ENCODE measurements at places on chromosomes 3 and 15.

- H3K4me3 ChIP-seq = peak overlapping the region; percentile 85
- peaks cover 20% of the 10 kb centered on the region for H3K36me3 ChIP-seq
- H3K4me1 ChIP-seq = peaks cover 18% of the 10 kb centered on the region
- peak overlapping the region; percentile 93 for H3K27ac ChIP-seq
- H3K27me3 ChIP-seq = no peaks in the 10 kb centered on the region
- DNase-seq = peak; percentile 47
Measured at GRCh38 chr3:107524326-107524840, 1.6 kb downstream of the BBX start.

DNA sequence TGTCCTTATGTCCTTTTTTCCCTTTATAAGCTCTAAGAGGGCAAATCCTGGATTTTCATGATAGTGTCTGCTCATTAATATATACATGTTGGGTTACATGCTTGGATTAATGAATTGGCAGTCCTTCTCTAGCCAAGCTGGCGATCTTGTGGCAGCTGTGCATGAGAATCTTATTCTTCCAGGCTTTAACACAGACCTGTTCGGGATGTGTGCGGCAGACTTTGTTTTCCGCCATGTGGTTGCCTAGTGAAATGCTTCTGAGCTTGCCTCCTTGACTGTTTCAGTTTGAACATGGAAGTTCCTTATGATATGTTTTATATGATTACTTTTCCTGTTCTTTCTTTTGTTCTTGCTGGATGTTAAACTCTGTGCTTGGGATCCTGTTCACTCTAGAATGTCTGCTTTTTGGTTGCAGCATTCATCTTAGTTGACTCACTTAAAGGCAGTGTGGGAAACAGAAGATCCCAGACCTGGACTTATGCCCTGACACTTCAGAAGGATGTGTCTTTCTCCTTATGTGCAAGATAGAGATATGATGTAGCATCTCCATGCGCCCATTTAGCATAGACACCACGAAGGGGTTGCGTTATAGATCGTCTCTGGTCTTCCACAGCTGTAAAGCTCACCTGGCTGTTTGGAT, 7.2 kb downstream of the CHCHD6 start:
- H3K27me3 ChIP-seq = no peaks in the 10 kb centered on the region
- H3K36me3 ChIP-seq = no peaks in the 10 kb centered on the region
- no peak overlapping the region for H3K27ac ChIP-seq
- H3K4me1 ChIP-seq = no peaks in the 10 kb centered on the region
- H3K4me3 ChIP-seq = no peak overlapping the region

GRCh38 chr15:48059791-48060190, 61.0 kb upstream of the SLC24A5 start:
- no peaks in the 10 kb centered on the region for H3K36me3 ChIP-seq
- no peak for DNase-seq
- no peaks in the 10 kb centered on the region for H3K27me3 ChIP-seq
- no peaks in the 10 kb centered on the region for H3K4me1 ChIP-seq
- H3K4me3 ChIP-seq = no peak overlapping the region

DNA sequence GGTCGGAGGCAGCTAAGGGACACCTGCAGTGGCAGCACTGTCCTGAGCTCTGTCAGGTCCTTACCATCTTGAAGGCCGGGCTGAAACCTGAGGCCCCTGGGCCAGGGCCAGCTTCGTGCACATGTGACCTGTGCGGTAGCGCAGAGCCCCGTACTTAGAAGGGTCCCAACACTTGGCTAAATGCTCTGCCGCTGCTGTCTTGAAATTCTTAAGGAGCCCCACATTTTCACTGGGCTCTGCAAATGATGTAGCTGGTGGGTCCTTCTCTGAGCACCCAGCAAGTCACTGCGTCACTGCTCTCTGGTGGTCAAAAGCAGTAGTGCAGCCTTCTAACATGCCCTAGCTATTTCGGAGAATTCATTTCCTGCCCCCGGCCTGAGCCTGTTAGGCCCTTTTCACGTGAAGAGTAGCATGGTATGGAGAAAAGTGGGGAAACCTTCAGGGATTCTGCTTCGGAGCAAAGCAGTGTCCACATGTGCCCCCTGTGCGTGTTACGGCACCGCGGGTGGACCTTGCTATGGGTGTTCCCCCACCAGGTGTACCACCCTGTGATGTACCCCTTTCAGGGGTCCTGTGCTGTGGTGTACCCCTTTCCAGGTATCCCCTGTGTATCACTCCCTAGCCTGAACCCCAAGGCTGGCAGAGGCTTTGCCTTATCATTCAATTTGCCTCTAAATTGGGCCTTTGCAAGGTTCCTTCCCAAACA, 79.7 kb downstream of the TMEM266 start:
- H3K4me1 ChIP-seq = no peaks in the 10 kb centered on the region
- H3K4me3 ChIP-seq = no peak overlapping the region
- H3K36me3 ChIP-seq = no peaks in the 10 kb centered on the region

GRCh38 chr3:50124800-50125178, 30.3 kb upstream of the SEMA3F start:
- no peak overlapping the region for H3K27ac ChIP-seq
- peaks cover 29% of the 10 kb centered on the region for H3K36me3 ChIP-seq
- DNase-seq = no peak
- peaks cover 15% of the 10 kb centered on the region for H3K4me1 ChIP-seq
- H3K4me3 ChIP-seq = no peak overlapping the region

DNA sequence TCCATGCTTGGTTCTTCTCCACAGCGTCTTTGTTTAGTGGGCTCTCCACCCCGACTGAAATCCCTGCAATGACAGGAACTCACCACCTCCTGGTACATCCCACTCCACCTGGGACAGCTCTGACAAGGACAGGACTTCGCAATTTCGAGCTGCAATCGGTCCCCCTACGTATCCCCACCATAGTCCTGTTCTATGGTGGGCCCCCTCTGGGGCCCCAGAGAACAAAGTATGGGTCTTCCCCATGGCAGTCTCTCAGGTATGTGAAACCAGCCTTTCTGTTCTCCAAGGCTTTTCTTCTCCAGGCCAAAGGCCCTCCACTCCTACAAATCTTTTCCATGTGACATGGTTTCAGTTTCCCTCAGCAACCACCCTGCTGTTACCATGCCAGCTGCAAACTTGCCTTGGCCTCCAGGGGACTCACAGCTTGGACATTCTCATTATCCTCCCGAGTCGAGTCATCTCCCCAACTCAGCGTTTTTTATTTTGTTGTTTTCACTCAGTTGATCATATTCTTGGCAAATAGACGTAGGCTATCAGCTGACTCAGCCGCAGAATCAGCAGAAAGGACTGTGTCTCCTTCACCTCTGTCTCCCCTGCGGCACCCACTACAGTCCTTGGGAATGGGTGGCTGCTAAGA, 233.3 kb downstream of the OPA1 start:
- DNase-seq = peak; percentile 81
- peak overlapping the region; percentile 90 for H3K27ac ChIP-seq
- H3K4me3 ChIP-seq = peak overlapping the region; percentile 7
- peaks cover 6% of the 10 kb centered on the region for H3K36me3 ChIP-seq
- H3K27me3 ChIP-seq = no peaks in the 10 kb centered on the region

DNA sequence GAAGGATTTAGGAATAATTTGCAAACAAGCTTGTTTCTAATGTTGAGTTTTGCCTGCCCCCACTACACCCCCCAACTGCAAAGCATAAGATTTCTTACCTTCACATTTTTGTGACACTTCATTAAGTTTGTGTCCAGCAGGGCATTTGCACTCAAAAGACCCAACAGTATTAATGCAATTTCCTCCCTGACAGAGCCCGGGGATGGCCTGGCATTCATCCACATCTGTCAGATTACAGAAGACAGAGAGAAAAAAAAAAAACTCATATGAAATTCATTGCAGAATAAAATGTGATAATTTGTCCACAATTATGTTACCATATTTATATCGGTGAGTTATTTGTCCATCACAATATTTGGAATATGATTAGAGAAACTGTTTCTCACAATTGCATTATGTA, 111.5 kb downstream of the FBN1 start:
- H3K4me3 ChIP-seq = no peak overlapping the region
- no peaks in the 10 kb centered on the region for H3K36me3 ChIP-seq
- H3K4me1 ChIP-seq = no peaks in the 10 kb centered on the region
- no peak for DNase-seq

DNA sequence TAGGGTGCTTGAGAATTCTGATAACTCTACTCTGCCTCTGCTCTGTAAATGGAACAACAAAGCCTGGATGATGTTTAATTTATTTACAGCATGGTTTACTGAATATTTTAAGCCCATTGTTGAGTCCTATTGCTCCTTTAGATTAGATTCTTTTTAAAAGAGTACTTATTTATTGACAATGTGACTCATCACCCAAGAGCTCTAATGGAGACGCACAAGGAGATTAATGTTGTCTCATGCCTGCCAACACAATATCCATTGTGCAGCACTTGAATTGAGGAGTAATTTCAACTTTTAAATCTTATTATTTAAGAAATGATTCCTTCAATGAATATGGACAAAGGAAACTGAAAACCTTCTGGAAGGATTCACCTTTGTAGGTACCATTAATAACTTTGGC, 691.4 kb downstream of the ZBBX start:
- no peak for DNase-seq
- H3K27ac ChIP-seq = no peak overlapping the region
- no peaks in the 10 kb centered on the region for H3K36me3 ChIP-seq
- H3K4me3 ChIP-seq = no peak overlapping the region
- H3K4me1 ChIP-seq = no peaks in the 10 kb centered on the region

- H3K4me1 ChIP-seq = no peaks in the 10 kb centered on the region
- no peak overlapping the region for H3K27ac ChIP-seq
- no peaks in the 10 kb centered on the region for H3K36me3 ChIP-seq
- no peak for DNase-seq
- no peak overlapping the region for H3K4me3 ChIP-seq
Measured at GRCh38 chr3:111215481-111215880, 143.9 kb downstream of the NECTIN3 start.

DNA sequence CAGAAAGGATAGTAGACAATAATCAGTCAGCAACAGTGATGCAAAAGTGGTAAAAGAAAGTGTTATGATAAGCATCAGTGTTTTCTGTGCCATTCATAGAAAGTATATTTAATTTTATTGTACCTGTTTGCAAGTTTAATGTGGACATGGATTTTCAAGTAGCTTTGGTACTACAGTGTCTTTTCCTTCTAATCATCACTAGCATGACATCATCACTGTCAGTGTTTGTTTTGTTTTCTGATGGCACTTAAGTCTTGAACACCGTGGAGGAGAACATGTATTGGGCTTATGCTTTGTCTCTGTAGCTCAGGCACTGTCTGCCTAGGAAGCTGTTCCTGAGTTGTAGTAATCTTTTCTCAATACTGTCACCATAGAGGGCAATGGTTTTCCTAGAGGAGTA, 41.9 kb downstream of the SETD5 start:
- peaks cover 98% of the 10 kb centered on the region for H3K36me3 ChIP-seq
- no peaks in the 10 kb centered on the region for H3K4me1 ChIP-seq
- no peak for DNase-seq

- no peaks in the 10 kb centered on the region for H3K4me1 ChIP-seq
- no peak for DNase-seq
- no peaks in the 10 kb centered on the region for H3K36me3 ChIP-seq
- H3K4me3 ChIP-seq = no peak overlapping the region
- no peak overlapping the region for H3K27ac ChIP-seq
Measured at GRCh38 chr15:25171111-25171811, 216.5 kb downstream of the SNRPN start.

DNA sequence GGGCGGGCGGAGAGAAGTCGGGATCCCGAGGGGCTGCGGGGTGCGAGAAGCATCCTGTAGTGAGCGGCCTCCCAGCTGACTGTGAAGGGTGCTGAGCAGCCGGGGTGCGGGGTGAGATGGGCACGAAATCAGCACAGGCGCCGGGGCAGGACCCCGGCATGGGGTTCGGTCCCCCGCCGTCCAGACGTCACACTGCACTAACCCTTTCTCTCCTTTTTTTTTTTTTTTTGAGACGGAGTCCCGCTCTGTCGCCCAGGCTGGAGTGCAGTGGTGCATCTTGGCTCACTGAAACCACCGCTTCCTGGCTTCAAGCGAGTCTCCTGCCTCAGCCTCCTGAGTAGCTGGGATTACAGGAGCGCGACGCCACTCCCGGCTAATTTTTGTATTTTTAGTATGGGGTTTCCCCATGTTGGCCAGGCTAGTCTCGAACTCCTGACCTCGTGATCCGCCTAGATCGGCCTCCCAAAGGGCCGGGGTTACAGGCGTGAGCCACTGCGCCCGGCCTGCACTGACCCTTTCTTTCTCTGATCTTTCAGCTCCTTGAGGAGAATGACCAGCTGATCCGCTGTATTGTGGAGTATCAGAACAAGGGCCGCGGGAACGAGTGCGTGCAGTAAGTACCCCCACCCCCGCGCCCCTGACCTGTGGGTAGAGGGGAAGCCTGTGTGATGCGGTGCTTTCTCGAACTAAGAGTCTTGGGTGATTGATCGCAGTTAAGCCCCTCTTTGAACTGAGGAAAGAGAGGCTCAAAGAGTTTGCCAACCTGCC, 513 bp downstream of the SS18L2 start:
- peak overlapping the region; percentile 83 for H3K4me3 ChIP-seq
- no peak for DNase-seq
- H3K36me3 ChIP-seq = peaks cover 28% of the 10 kb centered on the region
- peaks cover 14% of the 10 kb centered on the region for H3K4me1 ChIP-seq

GRCh38 chr3:26721047-26721446, 98.5 kb downstream of the LRRC3B start:
- H3K4me3 ChIP-seq = no peak overlapping the region
- H3K4me1 ChIP-seq = no peaks in the 10 kb centered on the region
- H3K36me3 ChIP-seq = no peaks in the 10 kb centered on the region
- no peak overlapping the region for H3K27ac ChIP-seq
- DNase-seq = no peak

- H3K27ac ChIP-seq = no peak overlapping the region
- no peaks in the 10 kb centered on the region for H3K27me3 ChIP-seq
- H3K4me3 ChIP-seq = no peak overlapping the region
- no peaks in the 10 kb centered on the region for H3K36me3 ChIP-seq
Measured at GRCh38 chr3:175741951-175742350, 882.8 kb downstream of the NAALADL2 start.

GRCh38 chr3:143835312-143835711, 13.0 kb downstream of the SLC9A9 start:
- no peak overlapping the region for H3K4me3 ChIP-seq
- peaks cover 12% of the 10 kb centered on the region for H3K4me1 ChIP-seq
- DNase-seq = no peak
- no peaks in the 10 kb centered on the region for H3K36me3 ChIP-seq

- no peak for DNase-seq
- H3K4me1 ChIP-seq = peaks cover 5% of the 10 kb centered on the region
- H3K27me3 ChIP-seq = no peaks in the 10 kb centered on the region
- peaks cover 6% of the 10 kb centered on the region for H3K36me3 ChIP-seq
- H3K27ac ChIP-seq = no peak overlapping the region
Measured at GRCh38 chr3:61439122-61439458, 122.3 kb upstream of the PTPRG start.

- no peaks in the 10 kb centered on the region for H3K4me1 ChIP-seq
- DNase-seq = no peak
- H3K4me3 ChIP-seq = no peak overlapping the region
- no peaks in the 10 kb centered on the region for H3K27me3 ChIP-seq
- no peak overlapping the region for H3K27ac ChIP-seq
Measured at GRCh38 chr3:160105907-160106584, 117.4 kb downstream of the IL12A start.

- DNase-seq = no peak
- no peaks in the 10 kb centered on the region for H3K36me3 ChIP-seq
- H3K27me3 ChIP-seq = peaks cover 49% of the 10 kb centered on the region
- no peaks in the 10 kb centered on the region for H3K4me1 ChIP-seq
- H3K4me3 ChIP-seq = no peak overlapping the region
Measured at GRCh38 chr3:164687902-164688301, 390.4 kb downstream of the SI start.

GRCh38 chr3:105806359-105806758, 62.5 kb downstream of the CBLB start:
- peaks cover 6% of the 10 kb centered on the region for H3K36me3 ChIP-seq
- no peaks in the 10 kb centered on the region for H3K27me3 ChIP-seq
- H3K4me3 ChIP-seq = peak overlapping the region; percentile 19
- peak overlapping the region; percentile 70 for H3K27ac ChIP-seq
- peak; percentile 90 for DNase-seq
- H3K4me1 ChIP-seq = peaks cover 16% of the 10 kb centered on the region

GRCh38 chr3:196220587-196220986, 4.3 kb downstream of the SLC51A start:
- no peak overlapping the region for H3K27ac ChIP-seq
- peaks cover 7% of the 10 kb centered on the region for H3K4me1 ChIP-seq
- peaks cover 11% of the 10 kb centered on the region for H3K27me3 ChIP-seq
- DNase-seq = no peak
